Stimulated activated CD4-positive, alpha-beta T cell treated with anti-CD3 and anti-CD28 coated beads, Interleukin-4, amount 100 ng/mL, for 48 hours (primary cell): ENCODE measurements at places on chromosomes 3 and 15.

GRCh38 chr15:34436956-34437442 lies 609 bp downstream of the GOLGA8A start:
- DNase-seq: peak; percentile 39

DNA sequence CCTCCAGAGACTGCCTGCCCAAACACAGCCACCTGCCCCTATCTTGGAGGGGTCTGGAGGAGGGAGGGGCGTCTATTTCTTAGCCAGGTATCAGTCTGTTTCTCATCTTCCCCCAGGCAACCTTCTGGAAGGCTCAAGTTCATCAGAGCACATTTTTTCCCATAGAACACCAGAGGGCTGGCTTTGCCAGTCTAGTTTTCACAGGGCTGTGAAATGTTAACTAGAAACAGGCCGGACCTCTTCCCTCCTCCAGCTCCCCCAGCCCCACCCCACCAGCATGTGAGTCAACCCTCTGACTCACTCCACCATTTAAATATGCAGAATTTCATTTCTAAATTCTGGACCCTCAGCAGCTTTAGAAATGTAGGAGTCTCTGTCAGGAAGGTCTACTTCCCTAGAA lies 66.9 kb downstream of the SLCO2A1 start:
- no peak for DNase-seq

GRCh38 chr3:185164428-185165217 lies 11.8 kb upstream of the C3orf70 start:
- DNase-seq: no peak

DNA sequence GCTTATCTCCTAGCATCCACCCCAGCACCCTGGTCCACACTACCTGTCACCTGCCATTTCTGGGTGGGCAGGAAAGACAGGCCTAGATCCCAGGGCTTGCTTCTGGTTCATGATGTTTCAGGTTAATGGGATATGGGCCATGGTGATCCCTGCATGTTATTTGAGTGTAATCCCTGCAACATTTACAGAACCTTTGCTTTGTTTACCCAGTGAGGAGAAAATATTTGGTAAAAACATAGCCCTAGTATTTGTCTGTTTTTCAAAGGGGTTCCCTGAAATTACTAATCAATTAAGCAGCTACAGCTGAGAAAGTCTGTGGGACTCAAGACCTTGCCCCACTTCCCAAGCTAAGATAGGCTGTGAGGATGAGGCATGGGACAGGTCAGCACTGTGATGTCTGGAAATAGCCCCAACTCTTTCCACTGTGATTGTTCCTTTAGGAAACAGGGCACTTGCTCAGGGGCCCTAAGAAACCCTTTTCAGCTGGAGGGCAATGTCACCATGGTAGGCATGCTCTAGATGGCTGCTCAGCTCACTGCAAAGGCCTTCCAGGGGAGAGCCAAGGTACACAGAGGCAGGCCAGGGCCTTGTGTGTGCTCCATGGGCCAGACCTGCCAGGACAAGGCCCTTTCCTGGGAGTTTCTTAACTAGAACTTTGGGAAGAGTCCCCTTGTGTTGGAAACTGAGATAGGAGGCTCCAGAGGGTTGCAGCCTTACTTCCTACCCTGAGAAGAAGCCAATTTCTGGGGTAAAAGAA lies 11.1 kb downstream of the TRANK1 start:
- no peak for DNase-seq

DNA sequence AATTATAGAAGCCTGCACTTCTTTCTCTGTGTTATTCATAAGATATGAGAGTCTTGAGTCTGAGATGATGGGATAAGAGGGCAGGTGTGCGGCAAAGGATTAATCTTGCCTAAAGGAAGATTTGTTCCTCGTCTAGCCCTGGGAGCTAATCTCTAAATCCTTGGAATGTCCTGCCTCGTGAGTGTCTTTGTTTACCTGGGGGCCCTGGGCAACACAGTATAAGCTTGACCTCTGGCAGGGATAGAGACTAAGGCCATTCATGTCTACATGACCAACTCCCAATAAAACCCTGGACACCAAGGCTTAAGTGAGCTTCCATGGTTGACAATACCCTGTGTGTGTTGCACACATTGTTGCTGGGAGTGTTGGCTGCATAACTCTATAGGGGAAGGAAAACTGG lies 3.2 kb upstream of the AGBL1 start:
- DNase-seq: no peak

GRCh38 chr15:70284438-70285214 lies 186.9 kb upstream of the TLE3 start:
- DNase-seq: no peak

GRCh38 chr3:36525115-36525801 lies 145.0 kb downstream of the STAC start:
- no peak for DNase-seq

GRCh38 chr15:73017987-73018386 lies 34.3 kb upstream of the NEO1 start:
- no peak for DNase-seq

- no peak for DNase-seq
Measured at GRCh38 chr15:65630760-65631159, 9.0 kb downstream of the SLC24A1 start.

- DNase-seq: no peak
Measured at GRCh38 chr3:188979248-188979647, 192.5 kb upstream of the TPRG1 start.

DNA sequence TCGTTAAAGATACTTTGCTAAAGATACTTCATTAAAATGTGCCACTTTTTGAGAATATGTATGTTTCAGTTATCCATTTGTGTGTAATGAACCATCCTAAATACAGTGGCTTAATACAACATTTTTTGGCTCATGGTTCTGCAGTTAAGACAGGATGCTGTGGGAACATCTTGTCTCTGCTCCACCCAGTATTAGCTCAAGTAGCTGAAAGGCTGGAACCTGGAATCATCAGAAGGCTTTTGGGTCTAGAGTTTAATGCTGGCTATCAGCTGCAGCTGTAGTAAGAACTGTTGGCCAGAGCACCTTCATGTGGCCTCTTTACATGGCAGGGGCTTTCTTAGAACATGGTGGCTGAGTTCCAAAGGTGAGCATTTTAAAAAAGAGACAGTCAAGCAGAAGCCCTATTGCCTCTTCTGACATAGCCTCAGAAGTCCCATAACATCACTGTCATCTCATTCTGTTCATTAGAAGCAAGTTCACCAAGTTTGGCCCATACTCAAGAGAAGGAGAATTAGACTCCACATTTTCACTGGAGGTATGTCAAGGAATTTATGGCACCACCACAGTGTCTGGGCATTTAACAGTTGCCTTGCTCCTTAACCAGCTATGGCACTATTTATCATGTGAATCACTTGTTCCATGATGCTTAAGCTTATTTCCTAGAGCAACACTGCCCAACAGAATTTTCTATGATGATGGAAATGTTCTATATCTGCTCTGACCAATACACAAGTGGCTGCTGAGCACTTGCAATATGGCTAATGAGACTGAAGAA lies 70.4 kb upstream of the PDZRN3 start:
- DNase-seq: no peak

DNA sequence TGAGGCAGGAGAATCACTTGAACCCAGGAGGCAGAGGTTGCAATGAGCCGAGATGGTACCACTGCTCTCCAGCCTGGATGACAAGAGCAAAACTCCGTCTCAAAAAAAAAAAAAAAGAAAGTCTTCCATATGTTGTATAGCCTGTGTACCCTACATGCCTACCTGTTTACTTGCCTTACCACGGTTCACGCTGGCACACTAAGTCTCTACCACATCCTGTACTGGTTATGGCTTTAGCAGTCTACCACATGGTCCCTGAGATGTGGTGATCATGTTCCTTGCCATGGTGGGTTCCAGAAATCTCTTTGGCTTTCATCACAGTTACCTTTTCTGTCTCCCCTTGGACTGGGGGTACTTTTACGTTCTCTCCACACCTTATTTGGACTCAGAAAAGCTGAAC lies 63.8 kb upstream of the TBC1D5 start:
- no peak for DNase-seq

GRCh38 chr3:195248281-195248680 lies 22.7 kb downstream of the XXYLT1 start:
- no peak for DNase-seq

- no peak for DNase-seq
Measured at GRCh38 chr3:4149296-4149695, 153.9 kb upstream of the SETMAR start.

GRCh38 chr15:100926971-100927756 lies 8.0 kb downstream of the LRRK1 start:
- DNase-seq: no peak

DNA sequence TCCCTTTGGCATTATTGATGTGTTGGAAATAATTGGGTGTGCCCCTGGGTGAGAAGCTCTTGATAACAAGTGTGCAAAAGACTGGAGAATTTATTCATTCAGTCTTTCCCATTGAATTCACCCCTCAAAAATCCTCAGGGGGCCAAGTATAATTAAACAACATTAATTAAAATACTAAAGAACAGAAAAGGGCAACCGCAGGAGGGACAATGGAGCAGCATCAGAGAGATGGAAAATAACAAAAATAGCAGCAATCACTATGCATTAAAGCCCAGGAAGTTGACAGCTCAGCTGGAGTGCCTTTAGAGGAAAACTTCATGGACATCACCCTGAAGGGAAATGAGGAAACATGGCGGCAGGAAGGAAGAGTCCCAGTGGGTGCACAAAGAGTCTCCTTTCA lies 227.6 kb downstream of the MINAR1 start:
- DNase-seq: no peak

DNA sequence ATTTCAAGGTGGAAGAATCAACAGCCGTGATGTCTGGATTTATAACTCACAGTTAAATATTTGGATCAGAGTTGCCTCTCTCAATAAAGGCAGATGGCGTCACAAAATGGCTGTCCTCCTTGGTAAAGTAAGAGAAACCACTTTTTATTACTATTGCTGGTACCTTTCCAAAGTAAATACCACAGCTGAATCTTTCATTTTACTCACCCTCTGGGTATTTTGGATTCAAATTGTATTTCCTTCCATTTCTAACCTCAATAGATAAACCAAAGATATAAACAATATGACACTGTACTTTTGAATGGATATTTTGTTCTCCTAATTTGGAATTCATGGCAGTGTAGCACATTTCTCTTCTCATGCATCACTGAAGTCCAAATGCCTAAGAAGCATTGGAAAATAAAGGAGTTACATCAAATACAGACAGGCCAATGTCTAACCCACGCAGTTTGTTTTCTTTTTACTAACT lies 29.5 kb downstream of the KLHL24 start:
- DNase-seq: no peak

GRCh38 chr15:63998489-63998888 lies 47.8 kb downstream of the DAPK2 start:
- DNase-seq: no peak

GRCh38 chr15:70023064-70023768 lies 74.5 kb downstream of the TLE3 start:
- DNase-seq: peak; percentile 13

DNA sequence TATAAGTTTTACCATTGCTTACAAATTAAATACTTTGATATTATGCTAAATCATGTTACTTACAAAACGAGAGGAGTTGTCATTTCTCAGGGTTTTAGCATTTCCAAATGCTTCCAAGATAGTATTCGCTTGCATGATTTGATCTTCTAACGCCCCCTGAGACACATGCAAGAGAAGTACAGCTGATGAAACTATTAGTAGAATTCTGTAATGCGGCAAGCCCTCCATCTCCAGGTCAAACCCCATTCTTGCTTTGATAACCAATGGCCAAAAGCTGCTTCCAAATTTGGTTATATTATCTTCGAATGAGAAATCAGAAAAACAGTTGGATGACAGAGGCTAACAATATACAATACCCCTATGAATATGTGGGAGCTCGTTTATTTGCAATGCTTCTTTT lies 14.7 kb downstream of the MYH15 start:
- no peak for DNase-seq

DNA sequence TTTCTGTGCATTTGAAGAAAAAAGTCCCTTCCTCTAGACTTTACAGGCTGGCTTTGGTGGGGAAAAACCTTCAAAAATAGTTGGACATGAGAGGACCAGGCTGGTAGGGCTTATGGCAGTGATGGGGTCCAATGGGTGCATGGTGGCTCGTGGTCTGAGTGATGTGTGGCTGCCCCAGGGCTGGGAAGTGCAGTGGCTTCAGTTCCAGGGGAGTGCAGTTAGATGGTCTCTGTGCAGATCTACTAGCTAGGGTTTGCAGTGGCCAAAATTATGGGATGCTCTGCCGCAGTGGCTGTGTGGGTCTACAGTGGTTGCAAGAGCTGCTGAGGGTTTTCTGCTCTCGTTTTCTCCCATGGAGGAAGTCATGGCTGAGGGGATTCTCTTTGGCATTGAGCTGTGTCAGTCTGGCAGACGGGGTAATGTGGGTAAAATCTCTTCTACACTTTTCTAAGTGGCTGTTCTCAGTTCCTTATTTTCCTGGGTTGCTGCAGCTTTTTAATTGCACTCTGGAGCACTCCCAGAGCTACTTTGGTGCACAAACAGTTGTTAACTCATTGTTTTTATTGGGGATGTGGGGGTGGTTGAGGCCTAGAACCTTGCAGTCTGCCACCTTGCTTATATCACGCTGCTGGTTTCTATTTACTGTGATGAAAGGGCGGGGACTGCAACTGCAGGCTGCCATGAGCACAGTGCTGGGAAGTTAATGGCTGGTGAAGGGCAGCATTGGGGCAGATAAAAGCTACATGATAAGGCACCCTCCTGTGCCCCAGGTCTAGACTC lies 1324.6 kb downstream of the NSUN3 start:
- DNase-seq: no peak

DNA sequence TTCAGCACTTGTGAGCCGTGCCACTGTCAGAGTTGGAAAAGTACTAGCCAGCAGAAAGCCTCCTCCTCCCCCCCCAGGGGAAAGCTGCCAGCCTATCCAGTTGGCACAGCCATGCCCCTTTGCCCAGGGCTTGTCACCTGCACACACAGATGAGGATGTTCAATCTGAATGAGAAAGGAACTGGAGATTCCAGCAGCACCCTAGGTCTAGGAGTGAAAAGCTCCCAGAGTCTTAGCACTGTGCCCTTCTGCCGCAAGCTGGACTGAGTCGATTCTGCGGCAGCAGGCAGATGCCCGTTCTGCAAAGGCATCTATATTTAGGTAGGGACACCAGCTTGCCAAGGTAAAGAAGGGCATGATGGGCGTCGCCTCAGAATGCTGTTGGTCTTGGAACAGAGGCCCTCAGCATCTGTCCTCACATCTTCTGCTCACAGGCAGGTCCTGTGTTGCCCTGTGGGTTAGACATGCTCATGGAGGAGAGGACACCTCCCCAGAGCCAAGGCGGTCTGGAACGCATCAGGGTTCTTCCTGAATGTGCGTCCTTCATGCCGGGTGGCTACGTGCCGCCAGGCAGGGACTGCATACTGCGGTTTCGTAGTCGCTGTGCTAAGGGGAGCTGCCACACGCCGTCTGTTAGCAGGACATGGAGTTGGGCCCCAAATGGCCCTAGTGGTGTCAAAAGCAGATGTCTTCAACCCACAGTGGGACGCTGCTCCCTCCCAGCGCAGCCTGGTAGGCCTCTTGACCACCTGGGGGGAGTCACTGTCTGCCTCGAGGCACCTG lies 109.5 kb downstream of the VGLL4 start:
- no peak for DNase-seq

GRCh38 chr15:96171853-96172296 lies 158.6 kb upstream of the NR2F2 start:
- no peak for DNase-seq

GRCh38 chr15:25832158-25832557 lies 31.0 kb downstream of the ATP10A start:
- DNase-seq: no peak

GRCh38 chr3:72441284-72441994 lies 406.8 kb downstream of the SHQ1 start:
- no peak for DNase-seq

- peak; percentile 8 for DNase-seq
Measured at GRCh38 chr3:196868297-196868661, 559 bp downstream of the SENP5 start.

GRCh38 chr3:129829640-129830039 lies 63.9 kb downstream of the TMCC1 start:
- DNase-seq: no peak
